ENCODE measurements at places on chromosomes 5 and 9. TPM values are rescaled to one million over a fixed set of nuclear protein-coding genes. Genes with fewer than 3 reads are reported as not detected.
A peak's percentile ranks its signal among the peaks of the same experiment; 100 is the strongest.

GRCh38 chr5:168401226-168401625 lies 85.0 kb upstream of the RARS1 start:
- DNase-seq: no peak

DNA sequence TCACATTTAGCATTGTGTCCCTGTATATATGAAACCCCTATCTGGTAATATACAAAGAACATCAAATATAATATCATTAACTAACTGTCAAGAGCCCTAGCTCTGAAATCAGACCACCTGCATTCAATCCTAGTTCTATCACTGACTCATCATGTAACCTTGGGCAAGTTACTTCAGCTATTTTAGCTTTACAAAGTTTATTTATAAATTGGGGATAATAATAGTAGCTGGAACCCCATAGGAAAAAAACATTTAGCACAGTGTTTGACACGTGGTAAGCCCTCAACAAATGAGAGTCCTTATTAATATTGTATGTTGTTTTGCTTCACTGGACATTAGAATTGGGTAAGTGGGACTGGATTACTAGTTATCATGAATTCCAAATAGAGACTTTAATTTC lies 157.5 kb downstream of the EBF1 start:
- no peak for DNase-seq

DNA sequence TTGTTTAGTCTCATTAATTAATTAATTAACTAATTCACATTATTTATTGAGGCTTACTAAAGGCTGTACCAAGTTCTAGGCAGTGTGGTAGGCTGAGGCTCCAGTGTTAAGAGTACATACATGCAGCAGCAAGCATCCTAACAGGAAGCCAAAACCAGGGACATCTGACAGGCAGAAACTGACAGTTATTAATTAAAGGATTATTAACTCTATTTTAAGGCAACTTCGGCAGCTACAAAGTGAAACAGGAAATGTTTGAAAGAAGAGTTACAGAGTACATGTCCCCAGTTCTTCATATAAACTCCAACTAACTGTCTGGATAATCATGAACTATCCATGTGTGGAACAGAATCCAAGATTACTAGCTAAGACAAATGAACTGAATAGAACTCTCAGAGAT lies 39.3 kb upstream of the GABRB2 start:
- DNase-seq: no peak

- peak; percentile 71 for DNase-seq
Measured at GRCh38 chr5:147098233-147098790, 136.5 kb upstream of the STK32A start.

DNA sequence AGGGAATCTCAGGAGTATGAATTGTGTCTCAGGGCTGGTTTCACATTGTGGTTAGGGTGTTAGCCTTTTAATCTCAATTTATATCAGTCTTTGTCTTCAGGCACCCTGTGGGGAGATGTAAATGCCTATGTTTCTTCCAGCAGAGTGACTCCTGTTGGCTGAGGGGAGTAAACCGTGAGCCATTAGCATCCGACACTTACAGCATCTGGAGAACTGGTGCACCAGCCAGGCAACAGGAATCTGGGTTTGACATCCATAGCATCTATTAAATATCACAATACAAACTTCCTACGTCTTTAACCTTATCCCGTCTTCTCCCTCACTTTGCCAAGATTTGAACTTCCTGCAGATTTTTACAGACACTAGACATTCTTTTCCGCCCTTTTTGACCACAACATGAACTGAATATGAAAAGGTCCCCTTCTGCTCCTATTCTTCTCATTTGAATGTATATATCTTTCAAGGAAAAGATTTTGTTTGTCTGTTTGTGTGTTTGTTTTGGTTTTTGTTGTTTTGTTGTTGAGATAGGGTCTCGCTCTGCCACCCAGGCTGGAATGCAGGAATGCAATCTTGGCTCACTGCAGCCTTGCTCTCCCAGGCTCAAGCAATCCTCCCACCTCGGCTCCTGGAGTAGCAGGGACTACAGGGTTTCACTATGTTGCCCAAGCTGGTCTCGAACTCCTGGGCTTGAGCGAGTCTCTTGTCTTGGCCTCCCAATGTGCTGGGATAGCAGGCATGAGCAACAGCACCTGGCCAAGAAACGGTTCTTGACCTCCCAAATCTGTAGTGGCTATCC lies 626.2 kb downstream of the TLR4 start:
- no peak for DNase-seq

DNA sequence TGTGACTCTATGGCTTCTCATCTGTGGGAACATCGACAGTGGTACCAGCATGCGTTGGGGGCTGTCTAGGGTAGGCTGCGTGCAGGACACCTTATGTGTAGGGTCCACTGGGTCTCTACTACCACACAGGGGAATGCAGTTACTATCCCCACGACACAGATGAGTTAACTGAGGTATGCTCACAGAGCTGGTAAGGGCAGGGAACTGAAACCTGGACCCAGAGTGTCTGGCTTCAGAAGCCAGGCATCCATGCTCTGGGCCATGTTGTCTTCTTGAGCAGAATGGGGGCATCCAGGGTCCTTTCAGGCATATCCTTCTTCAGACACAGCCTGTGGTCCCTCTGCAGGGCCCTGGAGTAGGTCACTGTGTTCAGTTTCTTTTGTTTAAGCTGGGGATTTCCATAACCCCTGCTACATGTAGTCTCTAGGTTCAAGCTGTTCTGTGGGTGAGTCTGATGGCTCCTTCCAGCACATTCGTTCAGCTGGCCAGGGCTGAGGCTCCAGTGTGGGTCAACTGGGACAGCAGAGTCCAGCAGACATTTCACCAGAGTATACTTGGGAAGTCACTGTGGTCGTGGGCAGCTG lies 148.8 kb downstream of the GADD45G start:
- DNase-seq: no peak

GRCh38 chr9:120655005-120655622 lies 59.2 kb downstream of the MEGF9 start:
- DNase-seq: no peak

GRCh38 chr5:18243846-18244245 lies 609.6 kb downstream of the TAF11L14 start:
- no peak for DNase-seq

- no peak for DNase-seq
Measured at GRCh38 chr5:109612278-109612905, 77.3 kb upstream of the MAN2A1 start.

DNA sequence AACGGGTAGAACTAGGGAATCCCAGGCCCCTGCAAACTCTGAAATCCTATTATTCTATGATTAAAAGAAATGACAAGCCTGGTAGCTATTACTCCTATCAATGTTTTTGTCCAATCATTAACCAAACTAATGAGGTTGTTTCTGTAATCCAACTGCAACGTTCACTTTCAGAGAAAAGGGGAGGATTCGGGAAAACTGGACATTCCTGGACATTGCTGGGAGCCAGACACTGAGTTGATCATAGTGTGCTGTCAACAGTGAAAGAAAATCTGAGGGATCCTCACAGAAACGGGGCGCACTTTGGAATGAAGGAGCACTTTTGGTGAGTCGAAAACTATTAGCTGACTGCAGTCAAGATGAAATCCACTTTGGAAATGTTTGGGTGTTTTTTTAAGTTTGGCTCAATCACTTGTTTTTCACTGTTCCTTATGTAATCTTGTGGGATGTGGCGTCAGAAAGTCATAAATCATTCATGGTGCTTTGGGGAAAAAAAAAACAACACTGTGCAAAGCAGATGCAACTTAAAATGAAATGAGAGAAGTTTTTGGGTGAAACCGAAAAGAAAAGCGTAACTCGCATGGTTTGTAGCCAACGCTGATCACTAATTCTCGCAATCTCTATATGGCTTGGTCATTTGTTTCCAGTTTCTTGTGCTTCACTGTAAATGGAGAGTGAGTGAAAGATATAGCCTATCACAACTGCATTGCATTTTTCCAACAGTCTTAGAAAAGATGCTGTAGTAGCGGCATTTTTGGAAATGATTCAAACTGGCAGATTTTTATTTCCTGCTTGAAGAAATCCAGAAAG lies 51.2 kb upstream of the ADRA1B start:
- no peak for DNase-seq

DNA sequence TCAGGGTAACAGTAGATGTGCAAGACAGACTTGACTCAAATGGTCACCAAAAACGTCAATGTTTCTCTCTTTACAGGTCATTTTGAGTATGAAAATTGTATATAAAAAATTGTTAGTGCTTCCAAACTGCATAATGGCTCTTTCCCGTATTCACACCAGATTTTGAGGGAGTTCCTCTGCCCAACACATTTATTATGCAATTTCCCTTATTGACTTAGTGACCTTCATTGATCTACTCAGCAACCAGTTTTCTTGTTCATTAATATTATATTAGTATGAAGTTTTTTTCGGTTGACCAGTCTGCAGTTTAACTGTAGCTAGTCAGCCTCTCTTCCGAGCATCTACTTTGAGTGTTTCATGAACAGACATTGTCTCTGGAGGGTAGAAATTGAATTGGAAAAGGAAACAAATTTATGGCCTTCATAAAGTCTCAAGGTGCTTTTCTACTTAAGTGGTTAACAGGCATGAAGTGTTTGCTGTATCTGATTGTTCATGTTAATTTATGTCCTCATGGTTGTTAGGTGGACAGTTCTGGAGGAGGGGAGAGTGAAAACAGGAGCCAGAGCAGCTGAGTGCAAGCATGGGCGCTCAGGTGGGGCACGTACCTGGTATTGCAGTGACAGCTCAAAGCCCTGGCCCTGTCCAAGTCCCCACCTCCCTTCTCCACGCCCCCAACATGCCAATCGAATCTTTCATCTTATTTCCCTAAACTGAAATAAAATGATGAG lies 240.2 kb downstream of the RFK start:
- DNase-seq: no peak

GRCh38 chr9:126149661-126150060 lies 177.0 kb upstream of the MVB12B start:
- no peak for DNase-seq

- DNase-seq: no peak
Measured at GRCh38 chr9:5292141-5292540, 12.4 kb downstream of the RLN2 start.

GRCh38 chr9:133679056-133679455 lies 42.9 kb downstream of the DBH start:
- no peak for DNase-seq

GRCh38 chr5:169703813-169704212 lies 66.7 kb downstream of the DOCK2 start:
- no peak for DNase-seq

DNA sequence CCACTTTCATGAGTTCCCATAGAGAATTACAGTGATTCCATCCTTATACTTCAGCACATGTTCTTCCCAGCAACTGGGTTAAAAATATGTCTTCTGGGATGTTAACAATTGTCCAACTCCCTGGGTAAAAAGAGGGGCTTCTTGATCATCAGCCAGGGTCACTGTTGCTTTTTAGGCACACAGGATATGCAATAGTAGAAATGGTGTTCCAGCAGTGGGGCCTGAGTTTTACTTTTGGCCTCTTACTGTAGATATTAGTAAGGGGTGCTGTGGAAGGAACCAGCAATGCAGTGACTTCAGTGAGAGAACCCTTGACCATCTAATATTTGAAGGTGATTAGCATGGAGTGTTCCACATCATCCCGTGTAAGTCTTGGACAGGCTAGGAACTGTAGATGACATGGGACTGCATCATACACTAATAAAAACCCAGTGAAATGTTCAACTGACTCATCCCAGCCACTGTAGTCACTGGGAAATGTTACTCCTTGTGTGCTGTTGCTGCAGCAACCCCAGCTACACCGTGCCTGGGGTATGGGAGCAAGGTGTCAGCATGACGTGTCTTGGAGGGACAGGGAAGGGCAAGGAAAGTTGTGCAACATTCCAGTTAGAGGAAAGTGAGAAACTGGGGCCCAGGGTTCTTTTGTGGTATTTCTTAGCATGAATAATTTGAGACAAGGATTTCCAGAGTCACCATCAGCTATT lies 610.9 kb downstream of the RAB3C start:
- no peak for DNase-seq

GRCh38 chr9:135029871-135030565 lies 57.5 kb upstream of the OLFM1 start:
- no peak for DNase-seq

DNA sequence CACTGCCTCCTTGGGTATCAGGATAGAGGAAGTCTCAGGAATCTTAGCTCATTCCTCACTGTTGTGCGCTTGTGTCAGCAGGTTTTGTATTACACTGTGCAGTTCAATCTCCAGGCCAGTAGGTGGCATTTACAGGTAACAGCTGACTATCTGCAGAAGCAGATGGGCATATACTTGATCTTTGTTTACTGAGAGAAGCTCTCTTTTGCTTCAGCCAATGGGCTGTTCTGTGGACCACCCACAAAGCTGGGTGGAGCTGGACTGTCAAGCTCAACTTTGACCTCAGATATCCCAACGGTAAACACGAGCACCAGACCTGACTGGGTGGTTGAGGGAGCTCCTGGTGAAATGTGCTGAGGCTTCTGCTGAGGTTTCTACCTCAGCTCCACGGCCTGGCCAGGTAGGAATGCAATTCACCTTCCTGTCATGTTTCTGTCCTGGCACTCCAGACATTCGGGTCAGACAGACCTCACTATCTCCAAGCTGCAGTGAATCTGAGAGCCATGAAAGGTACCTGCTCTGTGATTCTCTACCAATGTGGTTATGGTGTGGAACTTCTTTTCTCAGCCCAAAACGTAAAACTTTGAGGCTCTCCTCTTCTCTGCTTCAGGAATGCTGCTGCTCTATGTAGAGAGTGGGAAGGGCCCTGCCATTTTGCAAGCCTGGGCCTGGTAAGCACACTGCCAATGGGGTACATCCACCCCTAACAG lies 167.9 kb upstream of the ACTBL2 start:
- DNase-seq: no peak

- DNase-seq: peak; percentile 74
Measured at GRCh38 chr9:111975709-111976108, 79.1 kb downstream of the UGCG start.

DNA sequence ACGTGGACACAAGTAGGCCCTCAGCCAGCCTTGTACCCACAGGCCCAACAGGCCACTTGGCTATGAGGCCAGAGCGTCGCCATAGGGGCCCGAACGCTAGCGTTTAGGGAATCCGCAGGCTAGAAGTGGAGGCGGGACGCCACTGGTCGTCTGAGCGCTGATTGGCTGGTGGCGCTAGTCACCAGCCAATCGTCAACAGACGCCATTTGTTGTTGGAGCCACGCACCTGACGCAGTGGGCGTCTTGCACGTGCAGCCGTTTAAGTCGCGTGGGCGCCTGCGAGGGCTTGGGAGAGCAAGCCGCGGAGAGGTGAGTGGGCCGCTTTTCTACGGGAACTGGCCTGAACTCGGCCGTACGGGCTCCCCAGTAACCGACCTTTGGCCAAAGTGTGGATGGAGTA lies at the start of gene DDX4:
TSS of gene DDX4 (plus strand) at position 269 of the 400 bp plus-strand sequence. CDS start 903 bp downstream, outside the sequence.
- no peak for DNase-seq

GRCh38 chr9:19470981-19471650 lies 62.3 kb downstream of the ACER2 start:
- DNase-seq: no peak

- no peak for DNase-seq
Measured at GRCh38 chr5:126341906-126342630, 81.1 kb upstream of the GRAMD2B start.

GRCh38 chr9:93096811-93097382 lies 880 bp downstream of the CARD19 start:
- DNase-seq: peak; percentile 28

- DNase-seq: no peak
Measured at GRCh38 chr9:4118666-4119065, 181.2 kb downstream of the GLIS3 start.

Gene CARTPT
- total RNA-seq: not detected

Gene CDKN2A
- 1.2 TPM for total RNA-seq

Gene EQTN
- total RNA-seq: 2.3 TPM

Gene CRHBP
- 0.57 TPM for total RNA-seq

Gene TICAM2
- total RNA-seq: 4.3 TPM

Gene TMEM215
- total RNA-seq: not detected

Gene FAM221B
- 0.43 TPM for total RNA-seq

Gene ADAMTS16
- total RNA-seq: 0.10 TPM

Gene ITK
- 2.7 TPM for total RNA-seq

Gene GTF2H2
- 22.8 TPM for total RNA-seq

Gene PLPP7
- total RNA-seq: 0.58 TPM

Gene ABHD17B
- 34.7 TPM for total RNA-seq

Measured in mucosa of descending colon (tissue), 3 donors.